NCI-H1092 (cell line): ENCODE measurements at places on chromosomes 16 and 17.

DNA sequence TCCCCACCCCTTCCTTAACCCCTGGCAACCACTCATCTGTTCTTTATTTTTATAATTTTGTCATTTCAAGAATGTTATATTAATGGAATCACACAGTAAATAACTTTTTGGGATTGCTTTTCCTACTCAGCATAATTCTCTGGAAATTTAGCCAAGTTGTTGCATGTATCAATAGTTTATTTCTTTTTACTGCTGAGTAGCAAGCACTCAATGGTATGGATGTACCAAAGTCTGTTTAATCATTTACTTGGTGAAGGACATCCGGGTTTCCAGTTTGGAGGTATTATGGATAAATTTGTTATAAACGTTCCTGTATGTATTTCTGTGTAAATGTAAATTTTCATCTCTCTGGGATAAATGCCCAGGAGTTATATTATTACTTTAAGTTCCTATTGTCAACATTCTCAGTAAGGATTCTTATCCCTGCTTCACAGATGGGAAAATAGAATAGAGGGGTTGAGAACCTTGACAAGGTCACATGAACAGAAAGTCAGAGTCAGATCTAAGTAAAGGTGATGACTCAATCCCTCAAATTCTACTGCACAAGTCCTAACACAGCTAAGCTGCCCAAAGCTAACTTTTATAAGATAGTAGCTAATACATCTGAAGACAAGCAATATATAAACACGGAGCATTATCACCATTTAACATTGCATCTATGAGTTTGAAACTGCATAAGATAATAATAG lies 62.4 kb upstream of the MTMR4 start:
- no peak for DNase-seq

DNA sequence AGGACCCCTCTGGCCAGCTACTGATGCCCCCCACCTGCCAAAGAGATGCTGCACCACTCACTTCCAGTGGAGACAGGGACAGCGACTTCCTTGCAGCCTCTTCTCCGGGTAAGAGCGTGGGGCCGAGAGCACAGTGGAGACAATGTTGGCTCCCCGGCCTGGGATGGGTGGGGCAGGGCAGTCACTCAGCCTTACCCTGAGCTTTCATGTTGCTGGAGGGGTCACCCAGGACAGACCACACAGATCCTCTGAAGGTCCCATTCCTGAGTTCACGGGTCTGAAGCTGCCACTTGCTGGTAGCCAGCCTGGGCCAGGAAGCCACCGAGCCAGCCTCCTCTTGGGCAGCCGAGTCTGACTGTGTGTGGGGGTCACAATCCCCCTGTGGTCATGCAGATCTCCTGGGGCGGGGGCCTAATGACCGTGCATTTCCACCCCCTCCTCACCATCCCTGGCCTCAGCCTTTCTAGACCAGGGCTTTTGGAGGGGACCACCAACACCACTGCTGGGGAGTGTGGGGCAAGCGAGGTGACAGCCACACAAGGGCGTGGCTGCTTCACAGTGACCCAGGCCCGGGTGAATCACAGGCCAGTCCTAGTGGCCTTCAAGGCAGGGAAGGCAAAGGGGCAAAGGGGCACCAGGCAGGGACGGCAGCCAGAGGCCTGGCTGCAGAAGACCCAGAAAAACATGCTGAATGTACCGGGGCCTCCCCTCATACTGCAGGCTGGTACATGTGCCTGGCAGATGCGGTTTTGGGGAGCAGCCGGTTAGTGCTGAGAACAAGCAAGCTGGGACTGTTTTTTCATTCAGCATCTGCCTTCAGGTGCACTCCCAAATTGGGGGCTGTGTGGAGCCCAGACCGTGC lies 10.4 kb downstream of the TAF1C start:
- no peak for DNase-seq

DNA sequence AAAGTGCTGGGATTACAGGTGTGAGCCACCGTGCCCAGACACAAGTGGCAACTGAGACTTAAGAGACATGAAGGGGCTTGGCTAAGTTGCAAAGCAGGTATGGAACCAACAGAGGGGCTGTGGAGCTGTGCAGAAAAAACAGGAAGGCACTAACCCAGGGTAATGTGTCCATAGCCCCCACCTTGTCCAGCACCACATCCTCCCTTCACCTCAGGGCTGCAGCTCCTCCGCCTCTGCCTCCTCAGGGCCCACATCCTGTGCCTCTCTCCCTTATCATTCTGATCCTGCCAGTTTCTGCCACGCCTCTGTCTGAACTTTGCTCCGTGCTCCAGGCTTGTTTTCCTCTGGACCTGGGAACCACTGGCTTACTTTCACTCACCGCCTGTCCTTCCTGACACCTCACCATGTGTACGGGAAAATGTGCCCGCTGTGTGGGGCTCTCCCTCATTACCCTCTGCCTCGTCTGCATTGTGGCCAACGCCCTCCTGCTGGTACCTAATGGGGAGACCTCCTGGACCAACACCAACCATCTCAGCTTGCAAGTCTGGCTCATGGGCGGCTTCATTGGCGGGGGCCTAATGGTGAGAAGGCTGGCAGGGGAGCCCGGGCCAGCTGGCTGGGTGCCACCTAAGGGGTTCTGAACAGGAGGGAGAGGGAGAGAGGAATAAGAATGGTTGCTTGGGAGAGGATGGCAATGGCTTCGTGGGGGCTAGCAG lies at the start of gene TM4SF5:
TM4SF5 (plus strand) TSS at position 368 of the 716 bp plus-strand sequence; CDS start at position 405, 37 bp downstream.
- DNase-seq: peak; percentile 38

DNA sequence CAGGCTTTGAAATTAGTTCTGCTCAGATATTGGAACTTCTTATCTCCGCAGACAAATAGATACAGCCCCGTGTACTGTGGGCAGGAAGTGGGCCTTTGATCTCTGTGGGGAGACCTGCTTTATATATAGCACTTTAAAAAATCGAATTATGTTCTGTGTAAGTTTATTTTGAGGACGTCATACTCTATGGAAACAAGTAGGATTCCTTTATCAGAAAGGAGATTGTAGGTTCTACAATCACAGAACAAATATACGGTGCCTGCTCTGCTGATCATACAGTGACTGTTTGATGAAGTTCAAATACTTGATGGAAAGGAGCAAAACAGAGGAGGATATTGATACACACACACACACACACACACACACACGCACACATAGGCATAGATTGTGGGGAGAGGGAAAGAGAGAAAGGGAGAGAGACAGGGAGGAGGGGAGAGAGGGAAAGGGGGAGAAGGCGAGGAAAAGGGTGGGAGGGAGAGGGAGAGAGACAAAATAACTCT lies 14.7 kb upstream of the TMEM220 start:
- no peak for DNase-seq

- DNase-seq: no peak
Measured at GRCh38 chr17:12098568-12098967, 77.9 kb downstream of the MAP2K4 start.

DNA sequence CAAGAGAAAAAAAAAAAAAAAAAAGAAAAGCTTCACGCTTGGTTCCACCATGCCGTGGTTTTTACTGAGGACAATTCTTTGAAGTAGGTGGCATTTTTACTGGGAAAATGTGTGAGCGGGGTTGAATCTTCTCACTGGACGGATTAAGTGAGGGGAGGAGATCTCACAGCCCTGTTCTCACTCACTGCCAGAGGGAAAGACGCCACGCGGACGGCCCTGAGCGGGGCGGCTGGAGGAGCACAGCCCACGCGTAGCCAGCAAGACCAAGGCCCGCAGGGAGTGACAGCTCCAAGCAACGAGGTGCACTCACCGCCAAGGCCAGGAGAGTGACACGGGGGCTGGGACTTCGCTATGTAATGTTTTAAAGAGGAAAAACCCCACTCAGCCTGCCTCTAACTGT lies 43.1 kb downstream of the MRM3 start:
- DNase-seq: no peak

DNA sequence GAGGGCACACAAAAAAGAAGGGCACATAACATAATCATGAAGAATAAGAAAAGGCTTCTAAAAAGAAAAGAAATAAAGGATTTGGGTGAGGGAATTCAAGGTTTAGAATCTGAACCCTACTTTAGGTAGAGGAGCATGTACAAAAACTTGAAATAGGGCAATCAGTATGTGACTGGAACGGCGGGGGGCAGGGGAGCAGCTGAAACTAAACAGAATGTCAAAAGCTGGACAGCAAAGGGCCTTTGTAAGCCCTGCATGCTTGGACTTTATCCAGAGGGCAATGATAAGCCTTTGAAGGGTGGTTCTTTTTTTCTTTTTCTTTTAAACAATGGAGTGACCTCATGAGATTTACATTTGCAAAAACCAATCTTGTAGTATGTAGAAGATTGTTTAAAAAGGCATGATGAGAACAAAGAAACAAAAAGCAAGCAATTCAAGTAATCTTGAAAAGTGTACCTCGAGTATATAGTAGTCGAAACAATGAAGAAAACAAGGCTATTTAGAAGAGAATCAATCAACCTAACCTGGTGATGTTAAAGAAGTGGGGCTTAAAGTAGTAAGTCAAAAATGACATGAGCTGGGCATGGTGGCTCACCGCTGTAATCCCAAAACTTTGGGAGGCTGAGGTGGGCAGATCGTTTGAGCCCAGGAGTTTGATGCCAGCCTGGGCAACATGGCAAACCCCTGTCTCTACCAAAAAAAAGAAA lies 46.7 kb upstream of the ANKFY1 start:
- no peak for DNase-seq

DNA sequence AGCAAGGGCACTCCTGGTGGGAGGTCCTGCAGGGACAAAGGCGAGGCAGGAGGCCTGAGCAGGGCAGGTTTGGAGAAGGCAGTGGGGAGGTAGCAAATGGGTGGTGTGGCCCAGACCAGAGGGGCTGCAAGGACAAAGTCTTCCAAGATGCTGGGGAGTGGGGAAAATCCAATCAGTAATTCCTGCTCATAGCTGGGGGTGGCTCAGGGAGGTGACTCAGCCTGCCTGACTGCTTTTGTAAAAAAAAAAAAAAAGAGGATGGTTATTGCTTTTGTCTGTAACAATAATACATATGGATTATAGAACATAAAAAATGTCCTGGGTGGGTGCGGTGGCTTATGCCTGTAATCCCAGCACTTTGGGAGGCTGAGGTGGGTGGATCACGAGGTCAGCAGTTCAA lies 5.2 kb downstream of the IL34 start:
- DNase-seq: no peak

- no peak for DNase-seq
Measured at GRCh38 chr16:81901484-81901883, 109.8 kb downstream of the SDR42E1 start.

- no peak for DNase-seq
Measured at GRCh38 chr16:84986879-84987278, 24.5 kb downstream of the ZDHHC7 start.

- DNase-seq: no peak
Measured at GRCh38 chr17:68296217-68297191, 5.2 kb downstream of the ARSG start.

- no peak for DNase-seq
Measured at GRCh38 chr16:12586701-12587100, 217.0 kb downstream of the CPPED1 start.

DNA sequence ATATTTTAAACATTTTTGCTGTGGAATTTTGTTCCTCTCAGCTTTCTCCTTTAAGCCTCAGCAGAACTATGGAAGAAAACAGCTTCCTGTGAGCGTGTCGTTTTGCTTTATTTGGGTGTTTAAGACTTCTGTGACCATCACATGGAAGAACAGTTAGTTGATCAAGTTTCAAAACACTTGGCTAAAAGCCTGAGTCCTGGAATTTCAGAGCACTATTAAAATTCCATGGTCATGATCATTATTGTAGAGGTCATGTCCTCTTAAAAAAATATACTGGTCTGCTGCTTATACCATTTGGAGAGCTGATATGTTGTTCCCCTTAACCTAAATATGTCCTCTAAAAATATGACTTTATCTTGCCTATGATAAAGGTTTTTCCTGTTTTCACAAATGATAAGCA lies 12.6 kb upstream of the CDR2 start:
- DNase-seq: no peak

GRCh38 chr16:4775005-4775404 lies 8.0 kb upstream of the ZNF500 start:
- DNase-seq: no peak

DNA sequence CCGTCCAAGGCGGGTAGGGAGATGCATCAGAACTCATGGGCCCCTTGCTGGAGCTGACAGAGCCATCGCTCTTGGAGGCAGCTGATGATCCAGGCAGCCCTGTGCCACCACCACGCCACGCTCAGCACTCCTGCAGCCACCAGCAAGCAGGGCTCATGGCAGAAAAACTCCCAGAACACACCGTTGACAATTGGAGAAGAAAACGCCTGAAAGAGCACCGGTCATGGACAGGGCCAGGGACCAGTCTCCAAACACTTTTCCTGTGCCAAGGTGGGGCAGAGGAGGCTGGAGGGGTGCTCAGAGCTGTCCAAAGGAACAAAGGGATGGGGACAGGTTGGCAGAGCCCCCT lies 132.2 kb downstream of the FOXL1 start:
- no peak for DNase-seq

DNA sequence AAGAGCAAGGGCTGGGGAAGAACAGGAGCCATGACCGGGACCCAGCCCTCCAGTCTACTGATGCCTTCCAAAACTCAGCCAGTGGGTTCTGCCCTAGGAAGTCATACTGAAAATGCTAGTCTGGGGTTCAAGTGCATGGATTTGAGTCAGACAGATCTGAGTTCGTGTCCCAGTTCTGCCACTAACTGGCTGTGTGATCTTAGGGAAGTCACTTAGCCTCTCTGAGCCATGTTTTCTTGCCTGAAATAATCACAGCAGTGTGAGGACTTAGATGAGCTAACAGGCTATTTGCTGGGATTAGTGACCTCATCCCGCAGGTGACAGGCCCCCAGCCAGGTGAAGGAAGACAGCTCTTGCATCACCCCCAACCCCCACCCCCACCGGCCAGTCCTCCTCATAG lies 4.4 kb downstream of the GRIN2C start:
- DNase-seq: no peak

DNA sequence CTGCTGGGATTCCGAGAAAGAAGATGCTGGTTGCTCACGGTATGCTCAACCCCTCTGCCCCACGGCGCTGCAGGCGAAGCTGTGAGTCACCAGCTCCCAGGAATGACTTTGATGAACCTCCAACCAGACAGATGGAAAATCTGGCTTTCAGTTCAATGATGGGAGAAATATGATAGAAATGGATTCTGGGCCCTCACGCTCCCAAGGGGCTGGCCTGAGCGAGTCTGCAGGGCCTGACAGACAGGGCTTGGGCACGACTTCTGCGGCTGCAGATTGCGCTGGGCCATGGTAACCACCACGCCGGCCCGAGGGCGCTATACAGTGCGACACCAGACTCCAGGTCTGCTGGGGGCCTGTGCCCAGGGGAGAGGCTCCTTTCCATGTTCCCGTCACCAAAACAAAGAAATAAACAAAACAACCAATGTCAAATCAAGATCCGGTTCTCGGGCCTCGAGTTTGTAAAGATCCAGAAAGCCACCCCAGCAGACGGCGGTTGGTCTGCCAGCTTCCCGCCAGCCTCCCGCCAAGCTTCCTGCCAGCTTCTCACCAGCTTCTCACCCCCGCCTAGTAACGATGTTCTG lies 11.1 kb upstream of the ABR start:
- no peak for DNase-seq

- DNase-seq: no peak
Measured at GRCh38 chr16:84391151-84392030, 23.1 kb downstream of the ATP2C2 start.
